ENCODE measurements at places on chromosomes 7 and 10. TPM values are rescaled to one million over a fixed set of nuclear protein-coding genes. Genes with fewer than 3 reads are reported as not detected.

- DNase-seq = no peak
Observed at GRCh38 chr7:151195616-151196450, 8.8 kb upstream of the ASB10 start.

DNA sequence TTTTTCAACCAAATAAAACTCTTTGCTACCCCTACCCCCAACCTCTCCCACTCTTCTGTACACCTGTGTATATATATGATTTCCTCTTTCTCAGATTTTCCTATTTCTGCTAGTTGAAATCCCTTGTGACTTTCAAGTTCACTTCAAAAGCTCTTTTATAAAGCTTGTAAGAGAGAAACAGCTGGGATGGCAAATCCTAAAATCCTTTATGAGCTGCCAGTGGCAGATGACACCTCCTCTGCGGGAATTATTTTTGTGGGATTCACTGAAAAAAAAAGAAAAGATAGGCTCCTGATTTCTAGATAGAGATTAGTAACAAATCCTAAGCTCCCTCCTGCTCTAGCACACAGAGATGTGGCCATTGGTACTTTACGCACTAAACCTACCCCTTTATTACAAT lies 92.9 kb downstream of the AHR start:
- DNase-seq = no peak

PDE6C gene
- not detected for total RNA-seq

DNA sequence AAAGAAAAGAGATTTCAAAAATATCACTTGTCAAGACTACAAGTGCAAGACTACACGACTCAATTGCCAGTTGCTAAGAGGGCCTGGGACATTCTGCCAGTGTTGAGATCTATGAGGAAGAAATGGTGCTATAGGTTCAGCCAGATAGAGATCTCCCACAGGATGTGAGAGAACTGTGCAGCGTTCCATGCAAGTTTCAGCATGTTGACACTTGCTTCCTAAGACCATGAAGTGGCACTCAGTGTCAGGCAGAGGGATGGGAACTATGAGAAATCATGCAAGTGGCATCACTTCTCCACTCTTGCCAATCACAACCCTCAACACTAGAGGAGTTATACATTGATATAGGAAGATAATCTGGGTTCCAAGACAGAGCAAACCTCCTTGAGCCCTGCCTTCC lies 210.3 kb downstream of the CHRM2 start:
- DNase-seq = no peak

DNA sequence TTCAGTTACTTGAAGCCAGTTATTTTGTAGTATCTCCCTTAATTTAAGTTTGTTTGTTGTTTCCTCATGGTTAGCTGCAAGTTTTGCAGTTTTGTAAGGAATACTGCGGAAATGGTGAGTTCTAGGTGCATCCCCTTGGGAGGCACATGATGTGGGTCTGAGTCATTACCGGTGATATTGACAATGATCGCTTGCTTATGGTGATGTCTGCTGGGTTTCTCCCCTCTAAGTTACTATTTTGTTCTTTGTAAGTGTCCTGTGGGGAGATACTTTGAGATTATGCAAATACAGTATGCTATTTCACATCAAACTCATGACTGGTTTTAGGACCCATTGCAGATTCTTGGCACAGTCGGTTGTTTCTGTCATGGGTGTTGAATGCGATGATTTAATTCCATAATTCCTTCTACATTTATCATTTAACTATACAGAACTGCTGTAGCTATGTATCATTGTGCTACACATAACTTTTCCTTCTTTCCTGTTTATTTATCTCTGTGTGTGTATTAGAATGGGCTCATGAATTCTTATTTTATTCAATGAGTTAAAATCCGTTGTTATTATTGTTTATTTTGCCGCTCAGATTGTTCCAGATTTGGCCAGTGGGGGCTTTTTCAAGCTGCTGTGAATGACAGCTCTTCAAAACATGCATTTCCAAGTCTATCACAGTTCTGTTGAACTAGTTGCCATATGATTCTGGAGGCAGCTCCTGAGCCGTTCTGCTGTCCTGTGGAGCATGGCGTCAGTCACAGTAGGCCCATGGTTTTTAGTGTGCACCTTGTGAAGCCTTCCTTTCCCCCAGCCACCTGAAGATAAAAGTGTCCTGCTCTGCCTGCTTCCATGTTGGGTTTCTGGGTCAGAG lies 18.4 kb downstream of the TSPAN14 start:
- DNase-seq = peak; percentile 61

GRCh38 chr10:71283410-71283809 lies 35.6 kb upstream of the SLC29A3 start:
- DNase-seq = no peak

GRCh38 chr7:40403703-40404476 lies 269.1 kb downstream of the SUGCT start:
- DNase-seq = no peak

All from pulmonary artery endothelial cell (primary cell).